A549 treated with CORT108297 at 1 μM for 4 hours (cell line): ENCODE measurements at places on chromosomes 4 and X. TPM values are rescaled to one million over a fixed set of nuclear protein-coding genes. Genes with fewer than 3 reads are reported as not detected.

PPP1R2C gene
- not detected in 5 replicates for total RNA-seq

DMP1 gene
- total RNA-seq: not detected in 5 replicates

ABCG2 gene
- total RNA-seq: 17.3 to 21.0 TPM (median 20.2 TPM) in 5 replicates

NDNF gene
- not detected in 5 replicates for total RNA-seq

SUPT20HL2 gene
- total RNA-seq: not detected in 5 replicates

SPANXA2 gene
- 0.16 to 0.18 TPM in 2 of 5 replicates, not detected in the others for total RNA-seq
